ENCODE measurements at places on chromosomes 3 and 15. TPM values are rescaled to one million over a fixed set of nuclear protein-coding genes. Genes with fewer than 3 reads are reported as not detected.

GRCh38 chr15:76274226-76274625 is 37.0 kb downstream of the ETFA start:
- DNase-seq: no peak
- H3K4me1 ChIP-seq: no peaks in the 10 kb centered on the region
- peaks cover 6% of the 10 kb centered on the region for H3K36me3 ChIP-seq
- no peak overlapping the region for H3K27ac ChIP-seq
- H3K27me3 ChIP-seq: no peaks in the 10 kb centered on the region

- H3K4me3 ChIP-seq: no peak overlapping the region
- DNase-seq: no peak
- no peaks in the 10 kb centered on the region for H3K27me3 ChIP-seq
- no peak overlapping the region for H3K27ac ChIP-seq
- no peaks in the 10 kb centered on the region for H3K36me3 ChIP-seq
- peaks cover 3% of the 10 kb centered on the region for H3K4me1 ChIP-seq
Observed at GRCh38 chr15:70801109-70801508, 37.8 kb upstream of the UACA start.

DNA sequence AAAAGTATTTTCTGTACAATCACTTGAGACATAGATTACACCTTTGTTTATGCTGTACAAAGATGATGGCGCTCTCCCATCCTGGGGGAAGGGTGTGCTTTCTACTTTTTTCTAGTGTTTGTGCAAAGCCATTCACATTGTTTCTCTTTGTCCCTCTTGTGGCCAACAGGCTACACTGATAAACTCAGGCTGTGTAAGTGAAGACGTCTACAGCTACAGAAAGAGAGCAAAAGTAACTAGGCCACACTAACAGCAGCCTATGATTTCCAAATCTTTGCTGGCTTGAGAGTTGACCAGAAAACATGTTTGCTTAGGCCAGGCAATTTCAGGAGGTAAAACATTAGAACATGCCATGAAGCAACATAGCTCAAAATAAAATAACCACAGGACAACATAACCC is 75.1 kb downstream of the FOXB1 start:
- no peak overlapping the region for H3K27ac ChIP-seq
- no peak for DNase-seq
- H3K27me3 ChIP-seq: no peaks in the 10 kb centered on the region
- H3K36me3 ChIP-seq: no peaks in the 10 kb centered on the region
- H3K4me1 ChIP-seq: no peaks in the 10 kb centered on the region

DNA sequence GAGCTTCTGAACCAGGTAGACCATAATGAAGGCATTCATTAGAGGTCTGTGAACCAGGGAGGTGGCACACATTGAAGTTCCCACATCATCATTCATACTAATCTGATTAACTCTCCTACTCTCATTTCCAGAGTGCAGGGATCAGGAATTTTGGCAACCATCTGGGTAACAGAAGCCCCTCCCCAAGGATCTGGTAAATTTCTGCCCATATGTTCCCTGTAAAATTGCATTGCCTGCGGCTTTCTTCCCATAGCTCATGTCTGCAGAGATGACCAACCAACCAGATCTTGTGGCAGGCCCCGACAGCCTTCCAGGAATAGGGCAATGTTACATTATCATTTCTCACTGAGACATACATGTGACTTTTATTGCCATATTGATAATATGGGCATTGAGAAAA is 111.4 kb upstream of the CHL1 start:
- no peaks in the 10 kb centered on the region for H3K27me3 ChIP-seq
- DNase-seq: no peak
- no peak overlapping the region for H3K27ac ChIP-seq
- no peak overlapping the region for H3K4me3 ChIP-seq
- H3K4me1 ChIP-seq: no peaks in the 10 kb centered on the region

DNA sequence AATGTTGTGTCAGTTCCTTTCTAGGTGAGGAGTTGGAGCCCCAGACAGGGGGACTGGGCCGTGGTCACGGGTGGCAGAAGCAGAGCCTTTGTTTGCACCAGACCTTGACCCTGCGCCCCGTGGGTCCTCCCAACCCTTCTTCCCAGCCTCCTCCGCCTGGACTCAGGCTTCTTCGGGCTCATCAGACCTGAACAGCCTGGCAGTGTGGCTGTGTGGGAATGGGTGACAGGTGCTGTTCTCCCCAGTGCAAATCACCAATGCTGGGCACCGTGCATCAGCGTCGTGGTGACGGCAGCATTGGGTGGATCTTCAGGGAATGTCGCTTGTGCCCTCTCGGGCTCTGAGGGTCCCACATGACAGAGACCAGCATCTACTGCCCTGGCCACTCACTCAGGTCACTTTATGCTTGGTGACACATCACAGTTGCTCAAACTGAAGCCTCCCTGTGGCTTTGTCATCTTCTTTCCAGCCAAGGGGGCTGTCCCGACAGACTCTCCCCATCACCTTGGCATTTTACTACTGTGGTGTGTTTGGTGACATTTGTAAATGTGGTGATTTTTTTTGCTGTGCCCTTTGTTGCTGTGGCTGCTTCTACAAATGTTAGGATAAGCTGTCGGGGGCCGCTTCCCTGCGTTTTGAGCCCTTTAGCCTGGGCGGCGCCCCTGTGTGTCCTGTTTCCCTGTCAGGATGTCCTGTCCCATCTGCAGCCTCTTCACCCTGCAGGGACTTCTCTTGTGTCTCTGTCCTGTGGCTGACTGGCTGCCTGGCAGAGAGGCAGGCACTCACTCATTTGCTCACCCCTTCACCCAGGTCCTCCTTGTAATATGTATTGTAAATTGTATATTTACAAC is 14.5 kb downstream of the APBA2 start:
- H3K27ac ChIP-seq: no peak overlapping the region
- H3K4me1 ChIP-seq: no peaks in the 10 kb centered on the region
- H3K27me3 ChIP-seq: no peaks in the 10 kb centered on the region

DNA sequence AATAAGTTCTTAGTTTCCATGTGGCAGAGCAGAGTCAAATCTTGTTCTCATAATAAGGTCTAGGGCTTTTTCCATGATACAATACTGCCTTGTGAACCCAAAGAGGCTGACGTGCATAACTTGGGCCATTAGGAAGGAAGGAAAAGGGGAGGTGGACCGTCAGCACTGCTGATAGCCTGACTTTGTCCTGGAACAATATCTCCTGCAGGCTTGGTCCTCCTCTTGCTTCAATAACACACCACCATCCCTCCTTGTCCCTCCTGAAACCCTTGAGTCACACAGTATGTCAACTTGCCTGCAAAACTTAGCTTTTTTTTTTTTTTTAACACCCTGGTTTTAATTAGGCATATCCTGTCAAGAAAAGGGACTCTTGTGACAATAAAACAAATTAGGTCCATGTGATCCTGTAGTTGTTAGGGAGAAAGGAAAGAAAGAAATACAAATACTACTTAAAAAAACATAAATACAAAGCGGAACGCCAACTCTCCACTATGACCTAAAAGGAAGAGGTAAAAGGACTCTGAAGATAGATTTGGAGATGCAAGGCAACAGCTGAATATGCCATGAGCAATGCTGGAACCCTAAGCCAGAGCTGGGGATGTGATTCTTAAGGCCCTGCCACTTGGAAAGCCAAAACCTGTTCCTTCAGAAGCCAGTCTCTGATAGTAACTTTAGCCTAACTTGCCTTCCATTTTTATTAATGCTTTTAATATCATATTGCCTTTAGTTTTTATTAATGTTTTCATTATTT is 67.0 kb downstream of the WWTR1 start:
- H3K4me3 ChIP-seq: no peak overlapping the region
- H3K4me1 ChIP-seq: peaks cover 6% of the 10 kb centered on the region
- H3K27me3 ChIP-seq: no peaks in the 10 kb centered on the region
- H3K36me3 ChIP-seq: no peaks in the 10 kb centered on the region
- no peak for DNase-seq

DNA sequence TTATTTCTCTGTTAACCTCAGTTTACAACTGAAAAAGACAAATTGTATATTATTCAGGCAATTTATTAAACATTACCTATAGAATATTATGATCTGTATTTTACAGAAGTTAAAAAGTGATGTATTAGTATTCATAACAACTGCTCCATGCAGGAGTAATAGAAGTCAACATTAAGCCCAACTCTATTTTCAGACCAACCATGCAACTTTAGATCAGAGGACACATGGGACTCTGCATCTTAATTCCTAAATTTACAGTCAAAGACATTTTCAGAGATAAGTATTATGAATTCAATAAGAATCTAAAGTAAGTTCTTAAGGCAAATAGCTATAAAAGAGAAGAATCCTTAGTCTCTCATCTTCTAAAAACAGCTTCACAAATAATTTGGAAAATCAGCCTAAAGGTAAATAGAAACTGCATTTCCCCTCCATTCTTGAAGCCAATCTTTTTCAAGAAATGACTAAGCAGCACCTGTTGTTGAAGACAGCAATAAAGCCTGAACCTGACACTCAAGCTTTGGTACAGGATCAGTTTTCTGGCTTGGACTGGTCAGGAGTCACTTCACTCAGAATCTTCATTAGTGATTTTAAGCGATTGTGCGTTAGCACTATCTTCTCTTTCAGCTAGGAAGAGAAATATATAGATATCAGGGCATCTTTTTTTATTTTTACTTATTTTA is 23.0 kb downstream of the OIP5 start:
- H3K4me1 ChIP-seq: no peaks in the 10 kb centered on the region
- no peak overlapping the region for H3K27ac ChIP-seq
- H3K27me3 ChIP-seq: no peaks in the 10 kb centered on the region

DNA sequence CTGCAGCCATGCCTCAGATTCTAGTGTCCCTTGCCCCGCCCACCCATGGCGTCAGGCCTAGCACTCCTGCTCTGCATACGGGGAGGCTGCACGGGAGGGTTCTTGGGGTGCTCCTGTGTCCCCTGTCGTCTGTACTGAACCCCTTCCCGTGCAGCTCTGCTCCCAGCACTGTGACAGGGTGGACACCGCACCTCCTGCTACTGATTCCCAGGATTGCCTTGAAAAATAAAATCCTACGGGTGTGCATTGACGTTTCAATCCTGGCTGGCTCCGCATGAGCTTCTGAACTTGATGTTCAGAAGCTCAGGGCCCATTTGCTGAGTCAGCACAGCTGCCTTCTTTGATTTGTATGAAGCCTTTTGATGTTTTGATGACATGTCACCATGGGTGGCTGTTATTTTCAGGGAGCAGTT is 176.4 kb downstream of the APBA2 start:
- H3K36me3 ChIP-seq: no peaks in the 10 kb centered on the region
- H3K4me3 ChIP-seq: no peak overlapping the region
- no peaks in the 10 kb centered on the region for H3K27me3 ChIP-seq
- H3K27ac ChIP-seq: no peak overlapping the region
- no peak for DNase-seq

- no peak overlapping the region for H3K4me3 ChIP-seq
- no peaks in the 10 kb centered on the region for H3K27me3 ChIP-seq
- H3K36me3 ChIP-seq: no peaks in the 10 kb centered on the region
- no peak for DNase-seq
- no peaks in the 10 kb centered on the region for H3K4me1 ChIP-seq
Observed at GRCh38 chr3:110456438-110457138, 615.0 kb upstream of the NECTIN3 start.

CNTN6 gene
- 0.48 TPM for total RNA-seq

CILP gene
- 170 TPM for total RNA-seq

EFHB gene
- total RNA-seq: 3.0 TPM

CELSR3 gene
- 1.3 TPM for total RNA-seq

POU1F1 gene
- not detected for total RNA-seq

PATL2 gene
- total RNA-seq: 1.3 TPM

OIP5 gene
- 0.51 TPM for total RNA-seq

All from aorta (tissue), 5 donors.